GM23248 (cell line): ENCODE measurements at places on chromosomes 2 and 18.

DNA sequence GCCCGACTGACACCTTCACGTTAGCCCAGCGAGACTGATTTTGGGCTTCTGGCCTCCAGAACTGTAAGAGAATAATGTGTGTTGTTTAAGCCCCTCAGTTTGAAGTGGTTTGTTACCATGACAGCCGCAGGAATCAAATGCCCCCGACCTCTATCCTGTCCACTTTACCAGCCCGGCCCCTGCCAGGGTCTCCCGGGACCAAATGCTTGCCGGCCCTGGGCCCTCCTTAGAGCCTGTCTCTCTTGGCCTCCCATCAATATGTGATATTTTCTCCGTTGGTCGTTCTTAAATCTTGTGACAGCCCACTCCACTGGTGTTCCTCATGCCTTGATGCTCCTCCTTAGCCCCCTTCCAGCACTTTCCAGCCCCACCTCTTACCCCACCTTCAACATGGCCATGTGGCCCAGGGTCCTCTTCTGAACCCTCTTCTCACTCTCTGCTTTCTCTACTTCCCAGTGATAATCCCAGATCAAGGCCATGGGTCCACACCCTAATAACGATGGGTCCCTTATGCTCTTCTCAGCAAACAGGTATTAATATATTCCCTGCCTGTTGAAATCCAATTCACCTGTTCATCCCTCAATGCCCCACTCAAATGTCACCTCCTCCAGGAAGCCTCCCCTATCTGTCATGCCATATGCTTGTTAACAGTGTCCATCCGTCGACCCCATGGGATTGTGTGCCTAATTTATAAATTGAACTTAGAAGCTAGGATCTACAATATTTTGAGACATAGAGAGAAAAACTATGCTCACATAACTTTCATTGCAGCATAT lies 192.8 kb downstream of the ZFP36L2 start:
- no peak for DNase-seq

- DNase-seq: no peak
Measured at GRCh38 chr2:170455617-170456426, 259.3 kb upstream of the SP5 start.

- DNase-seq: peak; percentile 91
Measured at GRCh38 chr2:237818066-237818473, 19.5 kb downstream of the RBM44 start.

GRCh38 chr2:51013079-51013932 lies 18.6 kb downstream of the NRXN1 start:
- DNase-seq: no peak

DNA sequence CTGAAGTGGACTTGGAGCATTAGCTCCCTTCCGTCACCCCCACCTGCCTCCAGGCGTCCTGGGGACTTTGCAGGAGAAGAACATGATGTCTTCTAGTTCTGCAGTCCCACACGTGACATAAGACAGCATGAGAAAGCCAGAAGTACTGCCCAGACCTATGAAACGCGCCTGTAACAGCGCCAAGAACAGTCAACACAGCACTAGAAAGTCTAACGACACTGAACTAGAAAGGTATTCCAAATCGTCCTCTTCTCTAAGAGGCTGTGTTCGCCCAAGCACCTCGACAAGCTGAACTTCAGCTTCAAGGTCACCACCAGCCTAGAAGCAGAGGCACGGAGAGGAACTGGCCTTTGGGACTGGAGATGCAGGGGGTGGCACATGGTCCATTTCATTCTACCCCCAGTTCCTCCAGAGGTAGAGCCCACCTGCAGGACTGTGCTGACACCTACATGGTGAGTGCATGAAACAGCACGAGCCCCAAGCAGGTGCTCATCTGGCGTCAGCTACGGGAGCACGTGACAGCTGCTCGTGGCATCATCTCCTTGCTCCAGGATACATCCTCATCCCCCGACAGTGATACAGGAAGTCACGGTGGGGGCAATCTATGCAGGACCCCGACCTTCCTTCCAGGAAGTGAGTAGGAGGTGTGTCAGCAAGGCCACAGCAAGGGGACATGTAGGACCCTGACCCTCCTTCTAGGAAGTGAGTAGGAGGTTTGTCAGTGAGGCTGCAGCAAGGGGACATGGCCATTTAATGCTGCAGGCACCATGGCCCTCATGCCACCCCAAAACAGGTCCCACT lies 3.7 kb downstream of the HDAC4 start:
- no peak for DNase-seq

DNA sequence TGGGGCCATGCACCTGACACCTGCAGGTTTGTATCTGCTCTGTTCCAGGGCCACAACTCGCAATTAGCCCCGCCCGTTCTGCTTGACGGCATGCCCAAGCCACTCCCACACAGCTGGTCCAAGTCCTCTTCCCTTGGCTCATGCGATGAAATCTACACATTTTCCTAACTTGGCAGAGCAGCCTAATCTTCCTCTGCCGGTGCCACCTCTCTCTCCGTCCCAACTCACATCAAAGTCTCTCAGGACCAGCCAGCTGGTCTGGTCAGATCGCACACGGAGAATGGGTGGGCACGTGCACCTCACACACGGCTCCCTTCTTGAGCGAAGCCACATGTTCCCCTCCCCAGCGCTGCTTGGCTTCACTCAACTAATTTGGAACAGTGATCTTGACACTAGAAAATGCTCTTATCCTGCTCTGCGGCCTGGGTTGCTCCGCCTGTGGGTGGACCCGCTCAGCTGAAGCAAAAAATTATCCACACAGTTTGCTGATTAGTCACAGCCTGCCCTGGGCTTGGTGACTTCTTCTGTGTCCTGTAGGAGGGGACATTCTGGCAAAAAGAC lies 176.7 kb downstream of the NRP2 start:
- DNase-seq: peak; percentile 72

DNA sequence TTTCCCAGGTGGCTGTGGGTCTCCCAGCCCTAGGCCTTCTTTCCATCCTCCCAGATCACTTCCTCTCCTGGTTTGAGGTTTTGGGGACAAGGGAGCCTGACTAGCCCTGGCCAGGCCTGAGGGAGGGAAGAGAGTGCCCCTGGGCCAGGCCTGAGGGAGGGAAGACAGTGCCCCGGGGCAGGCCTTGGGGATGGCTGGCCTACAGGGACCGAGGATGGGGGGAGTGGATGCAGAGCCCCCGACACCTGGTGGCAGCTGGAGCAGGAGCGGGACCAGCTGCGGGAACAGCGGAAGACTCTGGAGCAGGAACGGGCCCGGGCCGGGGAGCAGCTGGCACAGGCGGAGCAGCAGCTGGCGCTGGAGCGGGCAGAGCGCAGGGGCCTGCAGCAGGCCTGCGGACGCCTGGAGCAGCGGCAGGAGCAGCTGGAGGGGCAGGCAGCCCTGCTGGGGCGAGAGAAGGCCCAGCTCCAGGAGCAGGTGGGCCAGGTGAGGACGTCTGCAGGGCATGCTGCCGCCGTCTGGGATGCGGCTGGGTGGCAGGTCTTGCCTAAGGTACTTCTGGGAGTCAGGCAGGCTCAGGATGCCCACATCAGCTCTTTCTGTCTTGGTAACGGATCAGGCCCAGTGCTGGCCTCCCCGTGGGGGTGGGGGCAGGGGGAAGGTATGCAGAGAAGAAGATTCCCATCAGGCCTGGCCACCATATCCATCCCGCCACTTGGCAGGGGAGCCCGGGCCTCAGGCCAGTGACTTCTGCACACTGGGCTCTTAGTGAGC lies 29.2 kb downstream of the CROCC2 start:
- no peak for DNase-seq

DNA sequence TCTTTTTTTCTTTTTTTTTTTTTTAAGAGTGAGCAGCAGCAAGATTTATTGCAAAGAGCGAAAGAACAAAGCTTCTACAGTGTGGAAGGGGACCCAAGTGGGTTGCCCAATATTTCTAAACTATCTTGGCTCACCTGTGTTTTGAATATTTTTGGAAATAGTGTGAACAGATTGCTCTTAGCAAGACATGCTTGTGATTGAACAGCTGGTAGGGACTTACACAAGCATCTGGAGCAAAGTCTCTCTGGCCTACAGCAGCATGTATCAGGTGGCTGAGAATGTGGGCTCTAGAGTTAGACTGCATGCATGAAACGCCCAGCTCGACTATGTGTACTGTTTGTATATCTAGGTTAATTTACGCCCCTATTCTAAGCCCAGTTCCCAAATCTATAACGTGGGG lies 40.3 kb upstream of the FBXO11 start:
- DNase-seq: no peak

GRCh38 chr2:9001778-9002177 lies 1.7 kb downstream of the MBOAT2 start:
- DNase-seq: no peak

DNA sequence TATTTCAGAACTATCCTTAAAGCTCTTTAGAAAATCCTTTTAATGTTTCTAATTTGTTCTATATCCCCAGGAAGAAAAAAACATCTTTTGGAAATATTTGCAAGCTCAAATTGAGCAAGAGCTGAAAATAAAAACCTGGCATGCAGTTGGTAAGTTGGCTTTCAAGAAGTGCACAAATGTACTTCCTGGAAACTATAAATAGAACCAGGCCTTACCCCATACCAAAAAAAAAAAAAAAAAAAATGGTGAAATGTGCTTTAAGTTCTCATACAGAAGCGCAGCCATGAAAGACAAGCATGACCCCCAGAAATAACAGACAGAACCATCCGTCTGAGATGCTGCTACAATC lies 178.5 kb downstream of the HDAC4 start:
- peak; percentile 73 for DNase-seq

GRCh38 chr18:22871809-22872525 lies 61.2 kb upstream of the RBBP8 start:
- DNase-seq: peak; percentile 34

- DNase-seq: peak; percentile 85
Measured at GRCh38 chr2:120820263-120820952, 84.7 kb downstream of the GLI2 start.

DNA sequence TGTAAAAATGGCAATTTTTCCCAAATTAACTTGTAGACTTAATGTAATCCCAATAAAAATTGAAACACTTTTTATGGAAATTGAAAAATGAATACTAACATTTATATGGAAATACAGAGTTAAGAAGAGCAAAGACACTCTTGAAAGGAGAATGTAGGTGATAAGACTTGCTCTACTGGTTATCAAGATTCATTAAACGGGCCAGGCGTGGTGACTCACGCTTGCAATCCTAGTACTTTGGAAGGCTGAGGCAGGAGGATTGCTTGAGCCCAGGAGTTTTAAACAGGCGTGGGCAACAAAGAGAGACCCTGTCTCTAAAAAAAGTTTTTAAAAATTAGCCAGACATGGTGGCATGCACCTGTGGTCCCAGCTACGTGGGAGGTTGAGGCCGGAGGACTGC lies 29.5 kb upstream of the ZNF396 start:
- DNase-seq: no peak

GRCh38 chr2:207766697-207767460 lies 2.8 kb downstream of the FZD5 start:
- no peak for DNase-seq

DNA sequence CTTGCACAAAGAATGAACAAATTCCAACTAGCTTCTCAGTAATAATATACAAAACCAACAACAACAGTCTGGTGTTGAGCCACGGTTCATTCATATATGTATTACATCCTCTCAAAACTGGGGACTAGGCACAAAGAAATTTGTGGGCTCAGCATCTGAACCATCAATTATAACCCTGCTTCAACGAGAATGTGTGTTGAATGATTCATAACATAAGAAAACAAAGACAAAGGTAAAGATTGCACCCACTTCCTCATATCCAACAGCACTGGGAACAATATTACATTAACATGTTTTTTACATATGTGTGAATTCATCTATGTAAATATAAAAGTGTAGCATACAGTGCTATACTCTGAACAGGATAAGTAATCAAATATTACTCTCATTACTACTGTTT lies 144.8 kb downstream of the CDH2 start:
- DNase-seq: no peak

GRCh38 chr2:56444339-56444738 lies 260.5 kb downstream of the CCDC85A start:
- no peak for DNase-seq

DNA sequence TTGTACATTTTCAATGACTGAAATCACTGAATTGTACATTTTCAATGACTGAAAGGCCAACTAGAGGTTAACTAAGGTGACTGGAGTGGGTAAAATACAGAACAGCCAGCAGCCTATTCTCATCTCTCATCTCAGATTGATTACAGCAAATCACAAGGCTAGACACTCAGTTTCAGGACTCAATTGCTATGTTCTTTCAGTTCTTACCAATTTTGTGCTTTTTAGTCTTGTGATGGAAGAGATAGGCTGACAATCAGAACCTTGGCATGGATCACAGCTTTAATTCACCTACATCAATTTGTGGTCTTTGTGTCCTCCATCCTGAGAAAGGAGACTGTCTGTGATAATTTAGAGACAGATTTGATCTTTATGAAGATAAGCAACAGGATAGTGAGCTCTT lies 124.7 kb downstream of the GULP1 start:
- DNase-seq: no peak

- DNase-seq: peak; percentile 29
Measured at GRCh38 chr2:120454654-120455385, 108.9 kb downstream of the INHBB start.

GRCh38 chr2:151374436-151374835 lies 17.0 kb downstream of the TNFAIP6 start:
- DNase-seq: peak; percentile 87

DNA sequence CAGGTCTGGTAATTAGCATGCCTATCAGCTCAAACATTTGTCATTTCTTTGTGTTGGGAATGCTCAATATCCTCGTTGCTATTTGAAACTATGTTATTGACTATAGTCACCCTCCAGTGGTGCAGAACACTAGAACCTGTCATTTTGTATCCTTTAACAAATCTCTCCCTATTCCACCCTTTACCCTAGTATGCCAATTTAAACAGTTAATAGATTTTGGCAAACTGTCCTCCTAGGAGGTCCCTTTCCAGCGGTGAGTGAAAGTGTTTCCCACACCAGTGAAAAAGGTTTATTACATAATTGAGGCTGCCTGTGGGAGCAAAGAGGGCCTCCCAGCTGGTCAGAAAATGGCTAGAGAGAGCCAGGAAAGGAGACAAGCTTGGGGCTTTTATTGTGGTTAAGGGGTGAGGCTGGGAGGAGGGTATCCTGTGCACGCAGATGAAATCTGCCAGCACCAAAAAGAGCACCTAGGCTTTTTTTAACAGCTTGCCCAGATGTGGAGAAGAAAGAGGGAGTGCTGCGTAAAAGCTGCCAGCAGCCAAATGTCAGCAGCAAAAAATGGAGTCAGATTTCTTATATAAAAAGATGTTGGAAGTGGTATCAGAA lies 1.8 kb upstream of the DRC1 start:
- DNase-seq: no peak

- peak; percentile 34 for DNase-seq
Measured at GRCh38 chr2:40668425-40668824, 216.5 kb upstream of the SLC8A1 start.

GRCh38 chr18:55862693-55863390 lies 274.9 kb upstream of the TCF4 start:
- peak; percentile 51 for DNase-seq

- DNase-seq: peak; percentile 91
Measured at GRCh38 chr18:9914584-9915290, 921 bp downstream of the VAPA start.

DNA sequence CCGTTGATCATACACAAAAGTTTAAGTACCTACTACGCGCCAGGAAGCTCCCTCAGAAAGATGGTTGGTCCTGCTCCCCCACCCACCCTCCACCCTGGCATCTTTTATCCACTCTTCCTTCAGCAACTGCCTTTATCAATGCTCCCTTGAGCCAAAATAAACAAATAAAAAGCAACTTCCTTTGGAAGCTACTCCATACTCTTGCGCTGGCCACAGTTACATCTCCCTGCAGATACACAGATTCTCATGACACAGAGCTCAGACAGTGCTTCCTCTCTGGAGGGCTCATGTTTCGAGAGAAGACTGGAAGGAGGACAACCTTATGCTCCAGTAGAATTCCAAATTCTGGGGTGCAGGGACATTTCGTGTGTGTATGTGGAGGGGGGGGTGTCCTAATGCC lies 3.8 kb upstream of the STEAP3 start:
- no peak for DNase-seq
